Stimulated activated CD8-positive, alpha-beta memory T cell treated with anti-CD3 and anti-CD28 coated beads, Interleukin-4, amount 100 ng/mL, for 1 hour (primary cell): ENCODE measurements at places on chromosomes 12 and 14.

- DNase-seq: no peak
Measured at GRCh38 chr14:60487211-60487610, 1.3 kb upstream of the C14orf39 start.

DNA sequence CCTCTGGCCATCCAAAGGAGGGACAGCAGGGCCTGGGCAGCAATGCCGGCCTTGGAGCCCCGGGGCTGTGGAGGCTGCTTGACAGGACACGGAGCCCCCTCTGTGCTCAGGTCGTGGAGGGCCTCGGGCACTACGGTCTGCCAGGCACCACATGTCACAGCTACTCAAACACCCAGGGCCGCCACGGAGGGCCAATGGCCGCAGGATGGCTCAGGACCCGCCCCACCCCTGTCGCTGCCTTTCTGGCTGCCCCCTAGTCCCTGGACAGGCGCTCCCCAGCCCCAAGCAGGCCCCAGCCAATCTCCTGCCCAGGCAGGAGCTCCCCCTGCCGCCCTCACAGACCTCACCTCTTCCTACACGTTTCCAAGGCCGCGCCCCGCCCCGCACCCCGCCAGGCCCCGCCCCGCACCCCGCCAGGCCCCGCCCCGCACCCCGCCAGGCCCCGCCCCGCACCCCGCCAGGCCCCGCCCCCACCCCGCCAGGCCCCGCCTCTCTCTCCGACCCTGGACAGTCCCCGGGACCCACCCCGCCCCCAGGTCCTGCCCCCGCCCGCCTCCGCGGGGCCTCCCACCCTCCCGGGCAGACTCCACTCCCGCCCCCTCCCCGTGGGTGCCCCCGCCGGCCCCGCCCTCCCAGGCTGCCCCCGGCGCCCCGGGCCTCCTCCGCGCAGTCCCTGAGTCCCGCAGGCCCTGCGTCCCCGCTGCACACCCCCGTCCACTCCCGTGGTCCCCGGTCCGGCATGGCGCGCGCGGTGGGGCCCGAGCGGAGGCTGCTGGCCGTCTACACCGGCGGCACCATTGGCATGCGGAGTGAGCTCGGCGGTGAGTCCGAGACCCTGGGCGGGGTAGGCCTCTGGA lies at the start of gene ASPG:
ASPG (plus strand) TSS at position 669 of the 857 bp plus-strand sequence; CDS start at position 740, 71 bp downstream.
- DNase-seq: no peak

GRCh38 chr14:104283197-104284106 lies 145.1 kb downstream of the KIF26A start:
- DNase-seq: no peak

- DNase-seq: no peak
Measured at GRCh38 chr12:24039113-24039525, 89.6 kb upstream of the SOX5 start.

GRCh38 chr12:53995002-53995377 lies 5.0 kb upstream of the HOXC9 start:
- no peak for DNase-seq

- DNase-seq: no peak
Measured at GRCh38 chr12:2267703-2268470, 215.1 kb downstream of the CACNA1C start.

GRCh38 chr12:113850309-113851056 lies 115.6 kb downstream of the RBM19 start:
- DNase-seq: no peak

- no peak for DNase-seq
Measured at GRCh38 chr14:59175404-59175803, 13.1 kb upstream of the DAAM1 start.

GRCh38 chr12:27333403-27334009 lies 870 bp downstream of the BMAL2 start:
- no peak for DNase-seq

DNA sequence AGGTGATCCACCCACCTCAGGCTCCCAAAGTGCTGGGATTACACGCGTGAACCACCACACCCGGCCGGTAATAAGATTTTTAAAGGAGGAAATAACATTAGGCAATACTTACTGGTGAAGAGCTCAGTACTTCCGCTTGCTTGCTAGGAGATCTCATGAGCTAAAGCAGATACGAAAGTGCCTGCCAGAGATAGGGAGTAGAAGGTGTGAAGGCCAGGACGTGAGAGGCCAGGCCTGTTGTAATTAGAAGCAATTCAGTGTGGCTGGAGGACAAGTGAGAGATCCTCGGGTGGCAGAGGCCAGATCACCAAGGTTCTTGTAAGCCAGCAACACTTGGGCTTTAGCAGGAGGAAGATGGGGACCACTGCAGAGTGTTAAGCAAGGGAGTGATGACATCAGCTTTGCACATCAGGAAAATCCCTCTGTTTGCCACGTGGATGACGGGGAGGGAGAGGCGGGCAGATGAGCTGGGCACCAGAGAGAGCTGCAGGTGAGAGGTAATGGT lies 7.6 kb downstream of the TECPR2 start:
- DNase-seq: no peak

DNA sequence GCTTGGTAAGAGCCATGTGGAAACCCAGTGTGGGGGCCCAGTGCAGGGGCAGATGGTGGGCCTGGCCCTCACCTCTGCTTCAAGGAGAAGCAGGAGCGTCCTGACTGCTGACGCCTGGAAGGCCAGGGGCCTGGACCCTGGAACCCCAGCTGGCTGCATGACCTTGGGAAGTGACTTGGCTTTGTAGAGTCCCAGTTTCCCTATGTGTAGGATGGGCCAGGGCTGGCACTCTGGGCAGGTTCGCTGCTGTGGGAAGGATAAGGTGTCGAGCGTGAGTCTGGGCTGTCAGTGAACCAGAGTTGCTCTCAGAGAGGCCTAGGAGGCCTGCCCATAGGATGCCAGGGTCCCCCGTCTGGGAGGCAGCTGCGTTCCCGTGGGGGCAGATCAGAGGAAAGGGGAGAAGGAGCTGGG lies 43.2 kb downstream of the TRAFD1 start:
- DNase-seq: no peak

- no peak for DNase-seq
Measured at GRCh38 chr12:108530161-108530560, 15.1 kb downstream of the FICD start.

GRCh38 chr14:78399316-78399889 lies 229.2 kb downstream of the NRXN3 start:
- no peak for DNase-seq

- DNase-seq: no peak
Measured at GRCh38 chr12:2806700-2807099, 5.8 kb upstream of the ITFG2 start.

GRCh38 chr14:59699442-59699841 lies 122.8 kb upstream of the CCDC175 start:
- no peak for DNase-seq
